ENCODE measurements at places on chromosomes 1 and 21. TPM values are rescaled to one million over a fixed set of nuclear protein-coding genes. Genes with fewer than 3 reads are reported as not detected.

The GNL2 gene
- total RNA-seq: 83.4 TPM

The NTMT2 gene
- not detected for total RNA-seq

The LINGO4 gene
- total RNA-seq: not detected

The HPDL gene
- total RNA-seq: 41.5 TPM

The SIM2 gene
- not detected for total RNA-seq

The ITLN2 gene
- total RNA-seq: not detected

DNA sequence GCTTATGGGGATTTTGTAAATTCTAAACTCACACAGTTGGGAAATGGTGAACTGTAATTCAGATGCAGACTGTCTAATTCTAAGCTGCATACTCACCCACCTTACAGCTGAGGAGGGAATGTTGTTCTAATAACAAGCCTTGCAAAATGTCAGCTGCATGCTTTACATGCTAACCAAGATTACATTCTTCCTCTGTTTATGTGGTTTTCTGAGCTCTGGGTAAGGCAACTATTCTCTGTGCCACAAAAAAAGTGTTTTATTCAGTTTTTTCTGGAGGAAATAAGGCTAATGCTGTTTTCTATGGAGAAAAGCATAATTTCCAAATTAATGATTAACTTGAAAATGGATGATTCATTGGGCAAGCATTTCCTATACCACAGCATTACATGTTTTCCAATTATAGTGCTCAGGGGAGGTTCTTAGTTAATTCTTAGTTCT lies 64.9 kb downstream of the RGS13 start:
- no peak for DNase-seq

- no peak for DNase-seq
These were observed 144.0 kb upstream of the ZRANB2 start for GRCh38 chr1:71224741-71225377.

DNA sequence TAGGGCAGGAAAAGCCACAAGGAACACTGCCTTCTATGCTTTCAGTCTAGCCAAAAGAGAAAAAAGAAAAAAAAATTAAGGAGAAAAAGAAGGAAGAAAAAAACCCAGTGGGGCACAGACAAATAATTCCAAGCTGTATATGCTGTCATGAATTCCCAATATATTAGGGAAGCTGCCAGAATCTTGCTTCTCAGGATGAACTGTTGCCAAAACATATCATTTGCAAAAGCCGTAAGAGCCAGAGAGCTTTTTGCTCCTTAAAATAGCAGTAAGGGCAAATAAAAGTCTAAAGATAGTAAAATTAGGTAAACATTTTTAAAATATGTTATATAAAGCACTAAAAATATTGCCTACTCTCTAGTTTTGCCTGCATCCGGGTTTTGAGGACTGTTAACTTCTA lies 52.1 kb downstream of the PGM1 start:
- DNase-seq: no peak

- DNase-seq: no peak
These were observed 240.4 kb downstream of the SDCCAG8 start for GRCh38 chr1:243496187-243496646.

DNA sequence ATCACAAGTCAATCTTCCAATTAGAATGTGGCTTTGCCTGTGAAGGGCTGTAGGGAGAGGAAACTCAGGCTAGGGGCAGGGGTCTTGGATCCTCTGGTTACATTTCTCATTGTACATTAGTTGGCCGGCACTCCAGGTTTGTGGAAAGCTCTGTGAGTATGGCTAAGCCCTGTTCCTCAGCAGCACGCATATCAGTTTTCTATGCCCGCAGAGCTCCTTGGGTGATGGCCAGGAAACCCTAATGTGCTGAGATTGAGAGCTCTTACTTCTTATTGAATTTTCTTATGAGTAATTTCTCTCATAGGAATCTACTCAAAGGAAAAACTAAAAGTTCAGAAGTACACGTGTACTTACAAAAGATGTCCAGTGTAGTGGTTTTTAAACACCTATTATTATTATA lies 30.7 kb upstream of the STMN1 start:
- DNase-seq: no peak

GRCh38 chr1:61079898-61080336 lies 2.4 kb upstream of the NFIA start:
- DNase-seq: no peak

DNA sequence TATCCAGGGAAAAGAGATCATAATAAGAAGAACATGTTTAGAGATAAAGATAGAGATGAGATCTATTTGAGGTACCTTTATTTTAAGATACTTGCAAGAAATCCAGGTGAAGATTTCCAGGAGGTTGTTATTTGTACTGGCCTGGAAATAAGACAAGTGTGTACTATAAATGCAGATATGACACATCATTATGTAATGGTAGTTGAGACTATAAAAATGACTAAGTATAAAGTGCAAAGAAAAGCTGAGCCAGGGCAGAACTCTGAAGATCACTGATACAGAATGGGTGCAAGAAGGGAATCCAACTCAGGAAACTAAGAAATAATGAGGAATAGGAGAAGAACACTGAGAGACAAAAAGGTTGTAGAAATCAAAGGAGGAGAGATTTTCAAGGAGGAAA lies 378.2 kb upstream of the PBX1 start:
- DNase-seq: no peak

DNA sequence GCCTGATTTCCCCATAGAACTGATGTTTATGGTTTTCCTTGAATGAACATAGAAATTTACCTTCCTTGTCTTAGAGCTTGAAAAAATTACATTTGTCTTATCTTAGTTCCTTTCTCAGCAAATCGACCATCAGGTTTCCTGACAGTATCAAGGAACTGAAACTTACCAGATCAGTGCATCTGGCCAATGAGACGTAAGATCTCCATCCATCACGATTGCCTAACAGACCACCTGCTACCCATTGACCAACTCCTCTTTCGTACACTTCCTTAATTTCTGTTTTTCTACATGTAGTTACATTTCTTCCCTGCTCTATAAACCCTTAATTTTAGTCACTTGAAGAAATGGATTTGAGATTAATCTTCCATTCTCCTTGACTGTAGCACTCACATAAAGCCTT lies 57.4 kb upstream of the TMPRSS15 start:
- no peak for DNase-seq

- DNase-seq: no peak
These were observed 151.8 kb downstream of the PTPRU start for GRCh38 chr1:29388170-29388569.

DNA sequence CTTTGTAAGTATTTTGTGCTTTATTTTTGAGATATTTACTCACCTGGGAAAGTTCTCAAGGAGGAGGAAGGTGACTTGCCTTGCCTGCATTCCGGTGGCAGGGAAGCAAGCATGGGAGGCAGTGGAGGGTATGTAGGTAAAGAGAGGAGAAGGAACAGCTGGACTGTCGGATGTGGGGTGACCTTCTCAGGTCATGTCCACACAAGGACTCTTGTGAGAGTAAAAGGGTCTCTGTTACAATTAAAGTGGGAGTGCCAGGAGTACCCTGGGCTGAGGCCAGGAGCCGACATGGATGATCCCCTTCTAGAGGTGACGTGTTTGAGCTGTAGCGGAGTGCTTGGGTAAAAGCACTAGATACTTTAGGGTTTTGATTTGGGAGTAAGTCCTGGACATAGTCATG lies 25.0 kb downstream of the UBE4B start:
- no peak for DNase-seq
